Hematopoietic multipotent progenitor cell treated with erythropoietin and hydrocortisone succinate and interleukin-3 and kit ligand, for 8 days (in vitro differentiated cells): ENCODE measurements at places on chromosomes 4 and X.

GRCh38 chr4:7045961-7046921 is 3.1 kb downstream of the TADA2B start:
- no peak for DNase-seq

DNA sequence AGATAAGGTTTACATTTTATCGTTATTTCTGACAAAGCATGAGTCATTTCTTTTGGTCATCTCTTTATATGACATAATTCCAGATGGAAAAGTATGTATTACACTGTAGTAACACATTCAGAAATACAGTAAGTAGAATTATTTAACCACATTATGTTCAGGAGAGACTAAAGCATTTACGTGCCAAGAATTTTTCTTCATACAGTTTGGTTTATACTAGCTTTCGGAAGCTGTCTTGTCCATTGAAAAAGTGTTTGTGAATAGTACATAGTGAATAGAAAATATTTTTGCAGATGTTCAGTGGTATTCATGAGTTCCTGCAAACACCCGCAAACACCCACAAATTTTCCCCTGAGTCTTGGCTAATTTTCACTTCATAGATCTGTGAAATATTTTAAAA is 1033.0 kb upstream of the INTU start:
- DNase-seq: no peak

- no peak for DNase-seq
These were observed 56.3 kb downstream of the CCDC149 start for GRCh38 chr4:24856586-24856985.

DNA sequence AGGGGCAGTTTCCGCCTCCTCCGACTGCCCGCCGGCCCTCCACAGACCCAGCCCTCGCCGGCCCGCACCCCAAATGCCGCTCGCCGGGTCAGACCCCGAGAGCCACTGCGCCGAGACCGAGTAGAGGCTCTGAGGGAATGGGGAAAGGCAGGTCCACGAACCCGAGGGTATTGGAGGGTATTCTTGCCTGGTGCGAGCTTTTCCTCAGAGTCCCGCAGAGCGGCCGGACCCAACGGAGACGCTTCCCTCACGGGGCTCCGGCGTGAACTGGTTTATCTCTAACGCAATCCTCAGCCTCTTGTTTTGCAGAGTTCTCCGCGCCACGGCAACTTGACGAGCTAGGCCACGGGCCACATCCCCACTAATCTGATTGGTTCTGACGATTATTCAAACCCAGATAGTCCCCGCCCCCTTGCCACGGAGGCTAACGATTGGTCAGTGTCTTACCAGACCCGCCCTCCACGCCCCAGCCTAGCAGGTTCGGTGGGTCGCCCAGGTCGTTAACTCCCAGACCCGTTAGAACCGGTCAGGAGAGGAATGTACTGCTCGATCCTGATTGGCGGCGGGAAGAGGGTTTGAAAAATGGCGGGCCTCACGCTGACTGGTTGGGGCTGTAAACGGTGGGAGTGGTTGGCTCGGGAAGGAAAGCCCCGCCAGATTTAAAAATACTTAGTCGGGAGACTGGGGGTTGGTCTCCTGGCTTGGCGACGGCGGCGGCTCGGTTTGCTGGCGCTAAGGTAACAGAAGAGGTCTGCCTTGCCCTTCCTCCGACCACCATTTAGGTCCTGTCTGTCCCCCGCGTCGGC is at the start of gene HMGB2:
HMGB2 (minus strand) TSS at position 274 of the 806 bp plus-strand sequence. CDS start 709 bp downstream, outside the sequence.
- peak; percentile 100 for DNase-seq

DNA sequence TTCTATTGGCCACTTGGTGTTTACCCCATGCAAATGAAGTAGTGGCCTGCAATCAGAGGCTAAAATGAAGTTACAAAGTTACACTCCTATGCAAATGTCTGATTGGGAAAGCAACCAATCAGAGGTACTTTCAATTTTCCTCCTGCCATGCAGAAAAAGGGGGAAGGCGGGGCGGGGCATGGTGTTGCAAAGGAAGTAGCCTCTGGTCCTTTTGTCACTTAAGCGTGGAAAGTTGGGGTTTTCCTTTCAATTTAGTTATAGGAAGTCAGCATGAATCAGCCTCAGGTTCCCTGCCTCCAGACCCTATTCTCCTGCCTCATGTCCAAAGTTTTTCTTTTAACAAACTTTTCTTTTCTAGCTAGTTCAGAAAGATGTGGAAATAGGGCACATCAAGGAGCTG is 69.3 kb downstream of the GPC4 start:
- no peak for DNase-seq

DNA sequence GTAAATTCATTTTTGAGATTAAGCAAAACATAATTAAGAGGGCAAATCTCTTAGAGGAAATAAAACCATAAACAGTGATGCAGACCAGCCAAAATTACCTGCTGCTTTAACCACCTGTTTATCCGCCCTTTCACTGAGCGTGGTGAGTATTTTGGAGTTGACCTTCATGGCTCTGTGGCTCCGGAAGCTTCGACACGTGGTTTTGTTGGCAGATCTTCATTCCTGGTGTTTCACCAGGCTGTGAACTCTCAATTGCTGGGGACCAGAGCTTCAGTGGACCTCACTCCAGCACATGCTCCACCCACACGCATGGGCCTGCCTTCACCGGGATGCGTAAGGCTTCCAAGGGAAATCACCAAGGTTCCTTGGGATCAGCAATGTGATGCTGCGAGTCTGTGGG is 83.8 kb downstream of the FHDC1 start:
- DNase-seq: no peak

GRCh38 chr4:111849746-111850284 is 295.4 kb upstream of the FAM241A start:
- no peak for DNase-seq

- no peak for DNase-seq
These were observed 87.4 kb upstream of the ETNPPL start for GRCh38 chr4:108850219-108850649.

- no peak for DNase-seq
These were observed 142.0 kb downstream of the RTL3 start for GRCh38 chrX:78517124-78517523.

DNA sequence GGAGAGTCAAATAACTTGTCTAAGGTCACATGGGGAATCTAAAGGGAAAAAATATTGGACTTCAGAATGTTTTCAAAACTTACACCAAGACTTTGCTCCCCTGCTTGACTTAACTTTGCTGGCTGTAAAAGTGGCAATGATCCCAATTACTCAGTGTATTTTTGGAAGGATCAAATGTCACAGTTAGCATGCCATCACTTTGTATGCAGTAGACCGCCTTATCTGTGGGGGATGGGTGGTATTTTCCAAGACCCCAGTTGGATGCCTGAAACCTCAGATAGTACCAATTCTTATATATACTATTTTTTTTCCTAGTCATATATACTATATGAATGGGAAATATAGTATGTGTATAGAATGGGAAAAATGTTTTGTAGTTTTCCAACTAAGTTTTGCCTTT is 53.4 kb downstream of the COL4A6 start:
- DNase-seq: no peak

GRCh38 chr4:3369781-3370674 is 71.7 kb upstream of the HGFAC start:
- DNase-seq: peak; percentile 2

- no peak for DNase-seq
These were observed 722 bp upstream of the PNCK start for GRCh38 chrX:153674219-153674851.

GRCh38 chr4:72558655-72559054 is 10.4 kb downstream of the ADAMTS3 start:
- no peak for DNase-seq

DNA sequence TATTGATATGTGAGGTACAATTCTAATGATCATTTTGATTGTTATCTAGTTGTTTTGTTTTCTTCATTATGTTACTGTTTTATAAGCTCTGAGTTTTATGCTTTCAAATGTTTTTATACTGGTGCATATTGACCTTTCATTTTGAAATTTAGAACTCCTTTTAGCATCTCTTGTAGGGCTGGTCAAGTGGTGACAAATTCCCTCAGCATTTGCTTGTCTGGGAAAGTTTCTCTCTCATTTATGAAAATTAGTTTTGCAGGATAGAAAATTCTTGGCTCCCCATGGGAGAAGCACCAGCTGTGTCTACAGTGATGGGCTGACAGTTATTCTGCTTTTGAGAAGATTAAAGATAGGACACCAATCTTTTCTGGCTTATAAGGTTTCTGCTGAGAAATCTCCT is 105.3 kb upstream of the SPRY1 start:
- no peak for DNase-seq

- DNase-seq: no peak
These were observed 37.4 kb downstream of the TENM3 start for GRCh38 chr4:182280436-182281111.

DNA sequence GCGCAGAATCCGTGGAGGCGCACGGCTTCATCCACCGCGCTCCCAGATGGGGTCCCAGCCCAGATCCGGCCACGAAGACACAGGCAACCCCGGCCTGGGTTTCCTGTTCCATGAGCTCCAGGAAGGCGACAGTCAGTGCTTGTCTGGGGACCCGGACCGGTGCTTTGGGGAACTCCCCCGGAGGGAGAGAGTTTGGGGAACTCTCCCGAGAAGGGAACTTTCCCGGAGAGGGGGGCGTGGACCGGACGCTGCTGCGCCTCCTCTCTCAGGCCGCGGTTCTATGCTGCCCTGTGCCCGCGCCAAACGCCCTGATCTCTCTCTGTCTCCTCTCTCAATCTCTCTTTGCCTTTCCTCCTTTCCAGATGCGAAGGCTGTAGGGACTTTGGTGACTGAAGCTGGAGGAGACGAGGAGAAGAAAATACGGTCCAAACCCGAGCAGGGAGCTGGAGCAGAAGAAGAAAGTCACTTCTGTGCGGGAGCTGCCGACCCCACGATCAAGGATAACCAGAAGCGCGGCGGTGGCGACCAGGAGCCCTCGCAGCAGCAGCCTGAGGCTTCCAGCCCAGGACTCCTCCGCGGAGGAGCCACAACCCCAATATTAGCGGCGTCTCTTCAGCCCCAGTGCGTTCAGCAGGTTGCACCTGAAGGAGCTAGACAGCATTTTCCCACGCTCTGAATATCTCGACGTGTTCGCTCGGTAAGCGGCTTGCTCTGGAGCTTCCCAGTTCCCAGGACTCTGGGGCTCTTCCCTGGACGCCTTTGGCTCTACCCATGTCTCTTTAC is 47.6 kb upstream of the NKAP start:
- no peak for DNase-seq

- no peak for DNase-seq
These were observed 81.8 kb downstream of the TEX11 start for GRCh38 chrX:70826715-70827114.

GRCh38 chrX:71068044-71068918 is at the start of gene SNX12:
SNX12 (minus strand) TSS chrX:71068334; CDS start chrX:71068306, 28 bp downstream.
- peak; percentile 95 for DNase-seq

GRCh38 chrX:115960440-115961084 is 210.0 kb upstream of the AGTR2 start:
- no peak for DNase-seq

- no peak for DNase-seq
These were observed 168.5 kb upstream of the PCDH18 start for GRCh38 chr4:137700751-137701150.

DNA sequence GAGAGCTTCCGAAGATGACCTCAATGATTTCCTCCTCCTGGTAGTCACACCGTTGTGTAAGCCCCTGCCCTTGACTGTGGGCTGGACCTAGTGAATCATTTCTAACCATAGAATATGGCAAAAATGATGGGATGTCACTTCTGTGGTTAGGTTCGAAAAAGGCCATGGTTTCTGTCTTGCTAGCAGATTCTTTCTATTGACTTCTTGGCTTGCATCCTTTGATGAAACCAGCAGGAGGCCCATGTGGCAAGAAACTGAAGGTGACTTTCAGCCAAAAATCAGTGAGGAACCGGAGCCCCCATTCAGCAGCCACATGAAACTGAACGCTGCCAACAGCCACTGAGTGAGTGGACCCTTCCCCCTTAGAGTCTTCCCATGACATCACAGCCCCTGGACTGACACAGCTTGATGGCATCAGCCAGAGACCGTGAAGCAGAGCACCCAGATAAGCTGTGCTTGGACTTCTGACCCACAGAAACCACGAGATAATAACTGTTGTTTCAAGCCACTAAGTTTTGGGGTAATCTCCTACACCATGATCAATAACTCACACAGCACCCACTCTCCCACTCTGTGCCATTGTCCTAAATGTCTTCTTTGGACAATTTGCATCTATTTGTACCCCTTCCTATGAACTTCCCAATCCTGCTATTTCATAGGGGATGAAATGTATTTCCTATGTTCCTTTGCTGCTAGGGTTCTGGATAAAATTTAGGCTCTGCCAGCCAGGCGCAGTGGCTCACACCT is 148.0 kb upstream of the STX18 start:
- no peak for DNase-seq

DNA sequence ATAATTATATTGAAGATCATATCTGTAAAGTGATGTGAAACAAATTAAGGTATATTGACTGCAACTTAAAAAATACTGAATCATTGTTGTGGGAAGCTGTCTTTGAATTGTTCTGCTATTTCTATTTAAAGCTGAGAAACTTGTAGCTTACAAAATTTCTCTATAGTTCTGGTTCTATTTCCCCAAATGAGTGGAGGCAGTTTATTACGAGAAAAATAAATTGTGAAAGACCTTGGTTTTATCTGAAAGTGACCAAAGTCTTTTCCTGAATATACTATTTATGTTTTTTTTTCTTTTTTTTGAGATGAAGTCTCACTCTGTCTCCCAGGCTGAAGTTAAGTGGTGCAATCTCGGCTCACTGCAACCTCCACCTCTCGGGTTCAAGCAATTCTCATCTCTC is 165.4 kb downstream of the SH3BGRL start:
- no peak for DNase-seq

DNA sequence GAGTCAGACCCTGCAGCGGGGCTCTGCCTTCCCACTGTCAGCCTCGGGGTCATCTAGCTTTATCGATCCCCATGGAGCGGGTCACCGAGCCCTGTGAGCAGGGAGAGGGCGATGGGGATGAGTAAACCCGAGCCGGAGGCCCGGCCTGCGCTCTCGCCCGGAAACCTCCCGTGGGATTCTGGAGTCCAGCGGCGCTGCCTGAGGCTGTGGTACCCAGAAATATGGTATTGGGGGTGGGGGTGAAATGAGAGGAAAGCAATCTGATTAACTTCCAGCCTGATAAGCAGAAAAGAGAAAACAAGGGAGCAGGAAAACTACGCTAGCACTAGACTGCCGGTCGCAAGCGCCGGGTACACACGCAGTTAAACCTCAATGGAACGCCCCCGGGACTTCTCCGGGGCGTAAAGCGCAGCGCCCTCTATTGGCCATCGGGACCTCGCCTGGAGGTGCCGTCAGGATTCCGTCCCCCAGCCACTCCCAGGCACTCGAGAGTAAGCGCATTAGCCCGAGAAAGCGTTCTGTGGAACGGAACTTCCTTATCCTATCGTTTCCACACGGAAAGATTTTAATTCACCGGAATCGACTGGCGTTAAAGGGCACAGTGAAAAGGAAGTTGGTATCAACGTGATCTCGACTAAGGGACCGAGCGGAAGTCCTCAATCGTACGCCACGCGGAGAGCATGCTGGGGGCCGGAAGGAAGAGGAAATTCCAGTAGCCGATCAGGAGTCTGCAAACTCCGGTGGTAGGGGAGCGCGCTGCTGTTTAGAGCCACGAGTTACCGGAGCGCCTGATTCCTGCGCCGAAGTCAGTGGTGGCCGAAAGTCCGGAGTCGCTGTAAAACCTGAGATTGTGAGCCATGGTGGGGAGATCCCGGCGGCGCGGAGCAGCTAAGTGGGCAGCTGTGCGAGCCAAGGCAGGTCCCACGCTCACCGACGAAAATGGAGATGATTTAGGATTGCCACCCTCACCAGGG is at the start of gene UTP3:
UTP3 (plus strand) TSS at position 712 of the 974 bp plus-strand sequence; CDS start at position 858, 146 bp downstream.
- DNase-seq: peak; percentile 98

GRCh38 chr4:2745981-2746806 is 9.9 kb downstream of the TNIP2 start:
- no peak for DNase-seq
